GM13976 (cell line): ENCODE measurements at places on chromosomes 7 and 10.

- no peak for DNase-seq
Observed at GRCh38 chr10:129224065-129224464, 243.0 kb upstream of the MGMT start.

- DNase-seq: no peak
Observed at GRCh38 chr10:62308101-62308500, 39.5 kb upstream of the RTKN2 start.

DNA sequence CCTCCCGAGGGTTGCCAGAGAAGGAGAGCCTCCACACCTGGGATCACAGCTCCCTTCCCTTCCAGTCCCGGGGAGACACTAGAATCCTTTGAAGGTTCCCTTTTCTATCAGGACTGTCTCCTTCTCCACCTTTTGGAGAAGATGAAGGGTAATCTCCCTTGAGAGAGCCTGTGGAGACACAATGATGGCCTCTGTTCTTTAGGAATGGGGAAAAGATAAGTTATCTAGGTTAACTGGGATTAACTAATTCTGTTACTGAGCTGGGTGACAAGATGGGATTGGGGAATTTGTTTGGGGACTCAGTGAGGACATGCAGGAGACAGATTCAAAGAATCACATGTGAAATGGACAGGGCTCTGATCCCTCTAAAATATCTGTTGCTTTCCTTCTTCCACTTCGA, 181.1 kb upstream of the BMPER start:
- no peak for DNase-seq

DNA sequence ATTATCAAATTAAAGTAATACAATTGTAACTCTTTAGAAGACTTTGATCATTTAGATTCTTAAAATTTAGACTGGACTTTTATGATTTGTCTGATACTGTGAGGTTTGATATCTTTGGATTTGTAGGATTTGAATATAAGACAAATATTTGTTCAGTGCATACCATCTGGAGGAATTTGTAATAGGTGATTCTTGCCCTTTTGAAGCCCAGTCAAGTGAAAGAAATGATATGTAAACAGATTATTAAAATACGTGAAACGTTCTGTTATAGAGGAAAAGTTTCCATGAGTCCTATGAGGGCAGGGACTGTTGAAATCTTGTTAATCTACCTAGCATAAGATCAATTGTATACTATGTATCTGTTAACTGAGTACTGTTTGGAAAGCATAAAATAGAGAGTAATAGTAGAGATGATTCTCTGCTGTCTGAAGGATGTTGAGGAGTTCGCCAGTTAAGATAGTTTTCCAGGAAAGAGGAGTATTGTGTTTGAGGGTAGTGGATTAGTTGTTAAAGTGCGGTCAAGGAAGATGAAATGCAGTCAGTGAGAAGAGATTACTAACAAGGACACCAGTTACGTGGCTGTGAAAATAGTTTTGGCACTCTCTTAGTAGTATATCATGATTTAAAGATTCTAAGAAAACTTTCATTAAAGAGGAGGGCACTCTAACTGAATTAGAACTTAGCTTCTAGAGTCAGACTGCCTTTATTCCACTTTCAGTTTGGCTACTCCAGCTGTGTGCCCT, 14.4 kb downstream of the PDCD4 start:
- DNase-seq: no peak

DNA sequence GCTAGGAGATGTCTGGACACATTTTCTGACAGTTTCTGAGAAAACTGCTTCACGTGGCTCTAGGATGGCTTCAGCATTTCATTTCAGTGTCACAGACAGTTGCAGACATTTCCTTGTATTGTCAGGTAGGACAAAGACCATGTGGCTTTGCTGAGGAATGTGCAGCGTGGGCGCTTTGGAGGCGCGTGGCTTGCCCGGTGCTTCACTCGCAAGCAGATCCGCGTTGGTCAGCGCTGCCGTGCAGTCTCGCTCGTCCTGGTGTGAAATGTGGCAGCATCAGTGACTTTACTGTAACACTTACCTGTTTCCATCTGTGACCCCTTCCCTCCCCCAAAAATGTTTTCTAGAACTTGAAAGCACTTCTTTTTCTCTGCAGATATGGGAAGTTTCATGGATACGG, 340.5 kb downstream of the SDK1 start:
- DNase-seq: no peak

GRCh38 chr7:101066141-101066832, 19.0 kb upstream of the TRIM56 start:
- no peak for DNase-seq

DNA sequence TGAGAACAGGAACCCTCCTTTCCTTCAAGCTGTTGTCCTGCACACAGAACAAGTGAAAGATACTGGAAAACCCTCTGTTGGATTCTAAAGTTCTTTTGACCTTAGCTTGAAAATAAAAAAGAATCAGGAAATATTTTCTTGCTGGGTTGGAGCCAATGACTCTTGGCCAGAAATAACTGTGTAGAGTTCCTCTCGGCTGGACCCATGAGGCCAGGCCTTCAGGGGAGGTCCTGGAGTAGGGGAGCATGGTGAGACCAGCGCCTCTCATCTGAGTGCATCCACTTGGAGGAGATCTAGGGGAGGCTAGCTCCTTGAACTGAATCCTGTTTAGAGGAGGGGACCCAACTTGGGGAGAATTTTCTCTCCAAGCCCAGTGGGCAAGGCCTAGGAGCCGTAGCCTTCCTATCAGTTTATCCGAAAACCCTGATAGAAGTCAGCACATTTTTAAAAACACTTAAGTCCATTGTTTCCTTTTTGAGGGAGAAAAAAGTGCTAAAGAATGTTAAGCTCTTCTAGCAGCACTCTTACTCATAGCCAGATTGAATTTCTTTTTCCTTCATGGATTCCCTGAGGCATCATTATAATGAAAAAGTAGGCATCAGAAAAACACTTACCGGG, 635.7 kb upstream of the ANKRD30A start:
- no peak for DNase-seq

- DNase-seq: no peak
Observed at GRCh38 chr10:132961420-132961786, 19.0 kb upstream of the CFAP46 start.

DNA sequence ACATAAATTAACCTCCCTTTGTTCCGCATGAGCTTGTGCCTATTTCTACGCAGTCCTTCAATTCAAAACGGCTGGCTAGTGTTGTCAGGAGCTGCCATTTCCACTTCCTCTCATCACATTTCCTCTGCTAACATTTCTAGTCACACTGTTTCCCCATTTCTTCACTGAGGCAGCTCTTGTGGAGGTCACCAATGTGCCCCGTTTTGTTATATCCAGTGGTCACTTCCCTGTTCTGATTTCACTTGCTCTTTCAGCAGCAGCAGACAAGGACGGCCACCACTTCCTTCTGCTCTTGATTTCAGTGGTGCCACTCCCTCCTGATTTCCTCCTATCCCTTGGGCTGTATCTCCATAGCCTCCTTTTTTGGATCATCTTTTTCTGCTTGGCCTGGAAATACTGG, 64.8 kb upstream of the SEC61G start:
- DNase-seq: no peak

- no peak for DNase-seq
Observed at GRCh38 chr10:12208460-12208859, 12.5 kb downstream of the CDC123 start.

DNA sequence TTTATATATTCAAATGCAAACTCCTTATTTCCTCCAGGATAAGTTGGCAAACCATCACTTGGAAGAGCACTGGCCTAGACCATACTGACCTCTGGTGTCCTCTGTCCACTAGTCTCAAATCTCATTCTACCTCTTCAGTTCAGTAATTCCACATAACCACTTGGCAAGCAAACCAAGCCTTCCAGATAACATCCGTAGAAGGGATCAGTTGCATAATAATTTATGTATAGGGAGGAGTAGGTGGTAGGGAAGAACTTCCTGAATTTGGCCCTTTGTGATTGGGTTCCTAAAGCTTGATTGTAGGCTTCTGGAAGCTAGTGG, 55.0 kb downstream of the WAC start:
- DNase-seq: no peak

DNA sequence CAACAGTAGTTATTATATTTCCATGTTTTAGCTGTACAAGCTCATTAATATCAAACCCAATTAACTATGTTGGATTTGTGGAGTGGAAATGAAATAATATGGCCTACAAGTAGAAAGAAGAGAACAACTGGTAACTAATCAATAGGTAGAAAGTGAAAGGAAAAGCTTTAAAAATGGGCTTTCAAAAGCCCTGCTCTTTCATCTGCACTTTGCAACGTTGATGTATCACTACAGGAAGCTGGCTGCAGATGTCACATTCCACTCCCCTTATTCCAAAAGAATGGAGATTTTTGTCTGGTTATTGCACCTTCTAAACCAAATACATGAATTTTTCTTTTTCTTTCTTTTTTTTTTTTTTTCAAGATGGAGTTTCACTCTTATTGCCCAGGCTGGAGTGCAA, 11.7 kb upstream of the MKI67 start:
- no peak for DNase-seq

GRCh38 chr7:155375337-155376277, 77.9 kb downstream of the INSIG1 start:
- DNase-seq: no peak

- no peak for DNase-seq
Observed at GRCh38 chr7:36509962-36510361, 120.3 kb downstream of the ANLN start.

- DNase-seq: no peak
Observed at GRCh38 chr7:151507806-151508205, 11.9 kb downstream of the RHEB start.

DNA sequence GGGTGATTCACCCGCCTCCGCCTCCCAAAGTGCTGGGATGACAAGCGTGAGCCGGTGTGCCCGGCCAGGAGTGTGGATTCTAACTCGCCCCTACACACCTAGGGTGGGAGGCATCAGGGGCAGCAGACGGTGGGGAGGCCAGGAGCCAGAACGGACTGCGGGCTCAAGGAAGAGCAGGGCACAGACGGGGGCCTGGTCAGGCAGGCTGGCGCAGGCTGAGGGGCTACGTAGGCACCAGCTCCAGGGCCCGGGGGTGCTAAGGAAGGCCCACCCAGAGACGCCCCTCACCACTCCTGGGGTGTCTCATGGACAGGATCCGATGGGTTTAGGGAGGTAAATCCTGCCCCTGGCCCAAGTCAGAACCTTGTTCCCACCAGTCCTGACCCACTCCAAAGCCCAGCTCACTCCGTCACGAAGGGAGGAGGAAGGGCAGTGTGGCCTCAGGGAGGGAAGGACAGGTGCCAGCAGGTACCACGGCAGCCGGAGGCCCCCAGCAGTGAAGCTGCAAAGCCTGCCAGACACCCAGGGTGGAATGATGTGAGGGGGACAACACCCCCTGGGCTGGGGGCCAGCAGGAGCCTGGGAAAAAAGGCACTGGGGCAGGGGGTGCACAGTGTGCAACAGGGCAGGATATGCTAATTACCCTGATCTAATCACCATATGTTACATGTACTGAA, 251.4 kb downstream of the MAD1L1 start:
- no peak for DNase-seq

- DNase-seq: no peak
Observed at GRCh38 chr10:79453392-79453791, 8.0 kb upstream of the ZCCHC24 start.

DNA sequence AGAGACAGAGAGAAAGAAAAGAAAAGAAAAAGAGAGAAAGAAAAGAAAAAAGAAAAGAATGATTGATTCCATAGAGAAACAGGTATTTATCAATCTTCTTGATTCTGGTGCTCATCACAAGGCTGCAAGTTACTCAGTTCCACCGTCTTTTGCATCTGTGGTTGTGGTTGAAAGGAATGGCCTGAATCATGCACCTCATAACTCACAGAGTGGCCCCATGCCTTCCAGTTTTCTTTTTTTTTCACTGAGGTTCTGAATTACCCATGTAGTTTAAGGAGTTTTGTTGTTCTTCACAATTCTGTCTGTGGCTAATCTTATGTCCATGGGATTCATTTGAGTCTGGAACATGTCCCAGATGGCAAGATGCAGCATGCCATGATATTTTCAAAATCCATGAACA, 156.0 kb downstream of the ZNF33B start:
- no peak for DNase-seq

GRCh38 chr7:138756591-138757242, 41.1 kb upstream of the TMEM213 start:
- DNase-seq: no peak

- no peak for DNase-seq
Observed at GRCh38 chr7:108488768-108489538, 32.7 kb upstream of the NRCAM start.

DNA sequence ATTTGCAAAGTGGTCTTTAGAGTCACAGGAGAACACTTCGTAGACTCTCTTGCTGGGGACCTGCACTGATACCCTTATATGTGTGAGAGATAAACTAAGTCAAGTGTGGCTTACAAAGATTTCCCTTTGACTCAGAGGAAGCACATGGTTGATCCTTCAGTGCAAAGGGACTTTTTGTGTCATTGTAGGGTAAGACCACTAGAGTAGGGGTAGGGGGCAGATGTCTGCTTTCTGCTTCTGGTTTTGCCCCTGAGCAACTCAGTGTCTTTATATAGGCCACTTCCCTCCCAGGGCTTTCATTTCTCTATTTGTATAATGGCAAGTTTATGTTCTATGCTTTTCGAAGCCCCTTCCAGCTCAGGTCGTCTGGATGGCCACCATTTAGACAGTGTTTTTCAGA, 281.7 kb downstream of the SORCS3 start:
- DNase-seq: no peak

- no peak for DNase-seq
Observed at GRCh38 chr7:140595468-140596092, 45.0 kb downstream of the DENND2A start.

GRCh38 chr7:127776776-127777386, 124.9 kb downstream of the SND1 start:
- DNase-seq: no peak

- no peak for DNase-seq
Observed at GRCh38 chr7:149353739-149354504, 91.9 kb downstream of the ZNF783 start.
